Left lobe of liver (tissue), 2 donors: ENCODE measurements at places on chromosomes 6 and 20. TPM values are rescaled to one million over a fixed set of nuclear protein-coding genes. Genes with fewer than 3 reads are reported as not detected.

DNA sequence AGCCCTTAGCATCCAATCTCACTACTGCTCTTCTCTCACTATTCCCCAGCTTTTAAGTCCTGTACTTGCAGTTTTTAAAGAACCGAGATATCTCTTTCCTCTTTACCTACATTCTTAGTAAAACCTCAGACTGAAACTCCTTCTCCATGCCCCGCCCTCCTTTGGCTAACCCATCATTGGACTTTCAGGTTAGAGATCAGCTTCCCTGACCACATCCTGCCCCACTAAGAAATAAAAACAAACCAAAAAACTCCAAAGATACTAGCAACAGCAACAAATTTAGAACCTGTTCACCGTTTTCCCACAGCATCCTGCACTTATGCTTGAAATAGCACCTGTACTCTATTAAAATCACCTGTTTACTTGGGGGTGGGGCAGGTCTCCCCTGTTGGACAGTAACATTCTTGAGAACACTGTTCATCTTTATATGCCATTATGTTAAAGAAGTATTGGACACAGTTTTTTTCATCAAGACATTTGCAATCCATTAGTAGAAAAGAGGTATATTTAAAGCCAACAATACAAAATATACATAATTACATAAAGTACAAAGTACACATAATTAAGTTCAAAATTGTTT, 16.3 kb upstream of the SMAP1 start:
- DNase-seq: no peak

- DNase-seq: no peak
Measured at GRCh38 chr6:81748994-81749393, 3.5 kb downstream of the TENT5A start.

DNA sequence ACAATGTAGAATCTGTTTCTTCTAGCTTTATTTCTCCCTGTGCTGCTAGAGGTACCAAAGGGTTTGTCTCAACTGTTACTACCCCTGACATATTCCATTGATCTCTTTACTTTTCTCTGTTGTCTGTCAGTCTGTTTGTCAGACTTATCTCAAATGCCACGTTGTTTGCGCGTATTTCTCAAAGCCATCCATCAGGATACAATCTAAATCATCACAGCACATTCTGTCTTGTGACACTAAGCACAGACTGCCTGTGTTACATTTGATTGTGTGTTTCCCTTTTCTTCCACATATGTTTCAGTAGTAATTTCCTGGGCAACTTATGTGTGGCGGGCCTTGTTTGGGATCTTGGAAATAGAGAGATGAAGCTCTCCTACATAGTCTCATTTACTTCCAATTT, 30.2 kb upstream of the SERINC3 start:
- no peak for DNase-seq

GRCh38 chr6:105832313-105832761, 253.8 kb upstream of the PRDM1 start:
- no peak for DNase-seq

- DNase-seq: no peak
Measured at GRCh38 chr6:120198033-120198432, 848.5 kb upstream of the MAN1A1 start.

CST5 gene
- total RNA-seq: not detected

GRCh38 chr6:135180542-135181332, at the start of gene MYB:
MYB (plus strand) TSS chr6:135181308; CDS start chr6:135181514, 206 bp downstream.
- DNase-seq: peak; percentile 71

DNA sequence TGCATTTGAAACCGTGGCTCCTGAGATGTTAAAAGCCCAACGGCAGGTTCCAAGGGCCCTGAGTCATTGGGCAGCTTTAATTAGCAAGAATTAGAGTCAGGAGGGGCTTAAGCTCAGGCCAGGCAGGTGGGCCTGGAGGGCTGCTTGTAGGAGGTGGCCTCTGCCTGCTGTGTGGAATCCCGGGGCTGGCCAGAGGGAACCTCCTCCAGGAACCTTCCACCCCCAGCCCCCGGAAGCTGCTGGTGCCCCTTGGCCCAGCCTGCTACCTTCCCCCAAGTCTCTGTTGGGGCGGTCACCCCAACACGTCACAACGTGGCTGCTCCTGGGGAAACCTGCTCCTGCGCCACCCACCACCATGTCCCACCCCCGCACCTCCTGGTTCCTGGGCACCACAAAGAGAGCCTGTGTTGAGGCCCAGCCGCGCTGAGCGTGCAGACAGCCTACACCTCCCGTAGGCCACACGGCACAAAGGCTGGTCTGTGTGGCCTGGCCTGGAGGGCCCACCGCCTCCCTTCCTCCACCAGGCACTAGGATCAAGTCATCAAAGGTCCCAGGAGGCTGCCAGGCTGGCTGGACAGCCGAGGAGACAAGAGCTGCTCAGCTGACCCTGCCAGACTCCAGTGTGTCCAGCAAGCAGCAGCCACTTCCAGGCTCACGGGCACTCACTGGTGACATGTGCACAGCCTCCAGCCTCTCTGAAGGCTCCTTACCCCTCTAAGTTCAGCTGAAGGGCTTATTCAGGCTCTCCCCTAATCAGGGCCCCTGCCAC, 86.3 kb downstream of the SNX5 start:
- DNase-seq: no peak

DNA sequence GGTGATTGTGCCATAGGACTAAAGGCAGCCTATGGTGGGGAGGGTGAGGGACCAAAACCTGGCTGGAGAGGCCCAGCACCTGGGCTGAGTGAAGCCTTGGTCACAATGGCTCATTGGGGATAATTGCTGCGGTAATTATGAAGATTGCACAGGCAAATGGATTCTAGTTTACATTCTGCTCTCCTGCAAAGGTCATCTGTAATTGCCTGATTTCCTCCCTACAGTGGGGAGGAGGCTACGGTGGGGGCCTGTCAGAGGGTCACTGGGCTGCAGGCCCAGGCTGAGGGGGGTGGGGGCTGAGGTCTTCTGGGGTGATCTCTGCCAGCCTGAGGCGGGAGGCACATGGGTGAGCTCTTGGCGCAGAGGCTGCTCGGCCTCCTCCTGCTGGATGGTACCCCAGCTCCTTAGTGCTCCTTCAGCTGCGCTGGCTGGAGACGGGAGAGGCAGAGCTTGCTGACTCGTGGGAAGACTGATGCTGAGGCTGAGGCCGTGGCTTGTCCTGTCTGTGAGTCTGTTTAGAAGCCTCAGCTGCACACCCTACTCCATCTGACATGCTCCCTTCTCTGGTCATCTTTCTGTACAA, 30.3 kb downstream of the PACSIN1 start:
- no peak for DNase-seq

GRCh38 chr6:42762426-42762859, 16.5 kb upstream of the TBCC start:
- no peak for DNase-seq

DNA sequence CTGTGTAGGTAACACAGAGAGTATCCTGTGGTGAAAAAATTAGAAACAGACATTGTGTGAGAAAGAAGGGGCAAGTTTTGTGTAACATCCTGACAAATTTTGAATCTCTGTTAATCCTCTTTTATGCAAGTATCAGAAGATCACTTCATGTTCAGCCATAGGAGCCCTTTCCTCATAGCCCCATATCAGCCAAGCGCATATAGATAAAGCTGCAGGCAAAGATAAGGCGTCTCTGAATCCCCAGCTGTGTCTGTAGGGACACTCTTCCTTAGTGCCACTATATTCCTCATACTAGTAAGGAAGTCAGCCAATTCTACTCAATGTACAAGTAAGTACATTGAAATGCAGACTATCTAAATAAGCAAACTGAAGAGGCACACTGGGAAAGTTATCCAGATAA, 22.3 kb downstream of the HTR1E start:
- DNase-seq: no peak

KIFC1 gene
- 0.38 TPM for total RNA-seq

DNA sequence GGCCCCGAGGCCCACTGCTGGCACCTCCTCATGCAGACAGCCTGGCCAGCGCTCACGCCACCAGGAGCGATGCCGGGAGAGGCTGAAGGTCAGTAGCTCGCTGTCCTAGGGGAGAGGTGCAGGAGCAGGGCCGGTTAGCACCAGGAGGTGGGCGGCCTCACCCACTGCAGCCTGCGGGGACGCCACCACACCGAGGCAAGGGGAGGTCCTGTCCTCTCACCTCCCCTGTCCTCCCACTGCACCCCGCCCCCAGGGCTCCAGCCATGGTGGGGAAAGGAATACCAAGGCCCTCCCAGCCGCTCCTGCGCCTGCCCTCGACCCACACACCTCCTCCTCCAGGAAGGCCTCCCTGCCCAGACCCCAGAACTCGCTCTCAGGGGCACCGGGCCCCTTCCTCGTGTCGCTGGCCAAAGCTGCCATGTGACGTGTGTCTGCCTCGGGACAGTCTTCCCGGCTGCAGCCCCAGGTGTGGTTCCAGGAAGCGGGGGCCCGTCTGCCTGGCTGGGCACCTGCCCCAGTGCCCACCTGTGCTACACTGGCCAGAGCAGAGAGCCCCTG, 6.5 kb downstream of the NKAIN4 start:
- DNase-seq: no peak

- DNase-seq: no peak
Measured at GRCh38 chr20:45902199-45902701, 9.7 kb downstream of the PLTP start.

DNA sequence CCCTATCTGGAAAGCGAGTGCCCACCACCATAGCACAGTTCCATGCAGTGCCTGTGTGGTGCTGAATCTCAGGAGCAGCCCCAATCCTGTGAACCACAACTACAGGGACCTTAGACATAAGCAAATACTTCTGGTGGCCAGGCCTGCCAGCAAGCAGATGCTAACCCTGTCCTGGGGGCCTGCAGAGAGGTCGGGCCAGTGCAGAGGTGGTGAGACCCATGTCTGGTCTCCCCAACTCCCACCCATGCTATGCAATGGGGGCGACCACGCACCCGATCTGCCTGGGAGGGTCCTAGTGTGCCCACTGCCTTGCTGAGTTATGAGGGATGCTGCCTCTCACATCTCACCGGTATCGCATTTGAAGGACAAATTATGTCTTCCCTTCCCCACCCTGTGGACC, 151.6 kb upstream of the ZNF337 start:
- DNase-seq: no peak

DNA sequence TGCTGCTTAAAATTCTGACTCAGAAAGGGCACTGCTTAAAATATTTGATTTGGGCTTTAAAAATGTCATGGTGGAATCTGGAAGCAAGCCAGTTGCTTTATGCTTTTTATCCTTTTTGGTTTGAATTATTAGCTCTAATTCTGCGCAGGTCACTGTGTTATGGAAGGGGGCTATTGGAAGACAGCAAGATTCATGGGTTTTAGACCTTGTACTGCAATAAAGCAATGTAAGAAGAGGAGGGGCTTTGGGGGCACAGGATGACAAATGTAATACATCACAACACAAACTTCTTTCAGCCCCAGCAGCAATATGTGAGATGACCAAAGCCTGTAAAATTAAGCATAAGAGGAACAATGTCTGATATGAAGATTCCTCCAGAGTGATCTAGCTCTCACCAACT, 68.4 kb downstream of the TFAP2B start:
- no peak for DNase-seq

GRCh38 chr20:47887064-47887463, 101.8 kb upstream of the SULF2 start:
- no peak for DNase-seq

SPATA25 gene
- 4.2 TPM for total RNA-seq

- DNase-seq: no peak
Measured at GRCh38 chr20:37310951-37311350, 21.5 kb downstream of the MANBAL start.

KIAA1755 gene
- 2.7 TPM for total RNA-seq

GNMT gene
- total RNA-seq: 467 TPM

DNA sequence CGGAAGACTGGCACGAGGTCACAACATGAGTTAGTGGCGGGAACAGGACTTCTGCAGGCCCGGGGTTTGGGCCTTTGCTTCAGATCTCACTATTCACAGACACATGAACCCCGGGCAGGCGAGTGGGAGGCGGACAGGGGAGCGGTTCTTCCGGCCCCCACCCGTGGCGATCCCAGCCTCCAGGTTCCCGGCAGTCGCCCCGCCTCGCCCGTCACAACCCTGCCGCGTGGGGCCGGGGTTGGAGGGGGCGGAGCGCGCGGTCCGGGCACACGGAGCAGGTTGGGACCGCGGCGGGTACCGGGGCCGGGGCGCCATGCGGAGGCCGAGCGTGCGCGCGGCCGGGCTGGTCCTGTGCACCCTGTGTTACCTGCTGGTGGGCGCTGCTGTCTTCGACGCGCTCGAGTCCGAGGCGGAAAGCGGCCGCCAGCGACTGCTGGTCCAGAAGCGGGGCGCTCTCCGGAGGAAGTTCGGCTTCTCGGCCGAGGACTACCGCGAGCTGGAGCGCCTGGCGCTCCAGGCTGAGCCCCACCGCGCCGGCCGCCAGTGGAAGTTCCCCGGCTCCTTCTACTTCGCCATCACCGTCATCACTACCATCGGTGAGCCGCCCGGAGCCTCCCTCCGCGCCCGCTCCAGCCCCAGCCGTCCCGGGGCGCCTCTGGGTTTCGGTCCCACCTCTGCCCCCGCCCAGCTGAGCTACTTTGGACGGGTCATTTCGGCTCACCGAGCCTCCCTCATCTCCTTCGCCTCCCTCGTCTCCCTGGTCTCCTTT, at the start of gene KCNK15:
TSS of gene KCNK15 (plus strand) at position 268 of the 769 bp plus-strand sequence. CDS start at position 314, 46 bp downstream.
- no peak for DNase-seq

DNA sequence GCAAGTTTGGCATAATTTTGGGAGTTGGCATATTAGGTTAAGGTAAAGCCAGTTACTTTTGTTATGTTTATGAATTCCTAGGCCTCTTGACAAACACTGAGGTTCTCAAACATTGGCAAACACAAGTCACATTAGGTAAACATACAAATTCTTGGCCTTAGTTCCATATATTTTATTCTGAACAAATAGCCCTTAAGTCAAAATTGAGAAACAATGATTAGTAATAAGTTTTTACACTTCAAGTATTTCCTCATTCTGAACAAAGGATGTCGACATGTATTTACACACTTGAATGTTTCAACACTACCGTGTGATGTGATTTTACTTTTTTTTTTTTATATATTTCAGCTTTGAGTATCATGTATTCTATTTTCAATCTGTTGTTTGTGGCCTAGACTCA, 3.8 kb upstream of the ECHDC1 start:
- DNase-seq: no peak

- no peak for DNase-seq
Measured at GRCh38 chr6:2114100-2114499, 131.3 kb downstream of the GMDS start.

DNA sequence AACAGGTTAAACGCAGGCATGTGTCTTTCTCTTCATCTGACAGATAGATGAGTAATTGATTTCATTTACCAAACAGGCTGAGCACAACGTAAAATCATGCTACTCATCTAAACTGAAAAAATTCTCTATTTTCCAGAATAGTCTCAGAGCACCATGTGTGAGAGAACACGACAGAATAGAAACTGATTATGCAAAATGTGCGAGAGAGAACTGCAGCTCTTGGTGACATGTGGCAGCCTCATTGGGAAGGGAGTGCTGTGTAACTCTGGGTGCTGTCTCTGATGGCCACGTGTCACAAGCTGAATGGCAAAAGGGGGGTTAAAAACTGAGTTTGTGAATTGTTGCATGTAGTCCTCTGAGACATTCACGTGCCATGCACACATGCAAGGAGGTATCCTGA, 143.7 kb upstream of the ATXN1 start:
- no peak for DNase-seq

DNA sequence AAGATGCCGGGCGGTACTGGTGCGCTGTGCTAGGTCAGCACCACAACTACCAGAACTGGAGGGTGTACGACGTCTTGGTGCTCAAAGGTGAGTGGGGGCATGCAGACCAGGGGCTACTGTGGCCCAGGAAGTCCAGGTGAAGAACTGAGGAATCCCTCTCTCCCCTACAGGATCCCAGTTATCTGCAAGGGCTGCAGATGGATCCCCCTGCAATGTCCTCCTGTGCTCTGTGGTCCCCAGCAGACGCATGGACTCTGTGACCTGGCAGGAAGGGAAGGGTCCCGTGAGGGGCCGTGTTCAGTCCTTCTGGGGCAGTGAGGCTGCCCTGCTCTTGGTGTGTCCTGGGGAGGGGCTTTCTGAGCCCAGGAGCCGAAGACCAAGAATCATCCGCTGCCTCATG, 1.0 kb downstream of the LY6G6F start:
- DNase-seq: no peak
